ENCODE measurements at places on chromosomes 7 and 10.

GRCh38 chr7:25171516-25171915 lies 46.5 kb upstream of the CYCS start:
- DNase-seq = no peak

DNA sequence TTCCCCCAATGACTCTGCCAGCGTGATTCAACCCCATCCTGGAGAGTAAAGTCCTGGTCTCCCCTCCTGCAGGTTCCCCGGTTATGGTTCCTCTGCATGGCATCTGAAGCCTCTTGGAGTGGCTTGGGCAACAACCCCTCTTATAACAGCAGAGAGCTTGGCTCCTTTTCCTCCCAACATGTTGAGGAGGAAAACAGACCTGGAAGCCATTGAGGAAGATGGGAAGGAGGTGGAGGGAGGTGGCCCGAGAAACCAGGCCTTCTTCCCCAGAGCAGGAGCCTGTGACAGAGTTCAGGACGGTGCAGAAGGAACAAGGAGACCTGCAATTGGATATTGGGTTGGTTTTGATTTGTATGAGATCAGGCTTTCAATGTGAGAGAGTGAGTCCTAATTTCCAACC lies 184.0 kb upstream of the ADCY1 start:
- DNase-seq = no peak

DNA sequence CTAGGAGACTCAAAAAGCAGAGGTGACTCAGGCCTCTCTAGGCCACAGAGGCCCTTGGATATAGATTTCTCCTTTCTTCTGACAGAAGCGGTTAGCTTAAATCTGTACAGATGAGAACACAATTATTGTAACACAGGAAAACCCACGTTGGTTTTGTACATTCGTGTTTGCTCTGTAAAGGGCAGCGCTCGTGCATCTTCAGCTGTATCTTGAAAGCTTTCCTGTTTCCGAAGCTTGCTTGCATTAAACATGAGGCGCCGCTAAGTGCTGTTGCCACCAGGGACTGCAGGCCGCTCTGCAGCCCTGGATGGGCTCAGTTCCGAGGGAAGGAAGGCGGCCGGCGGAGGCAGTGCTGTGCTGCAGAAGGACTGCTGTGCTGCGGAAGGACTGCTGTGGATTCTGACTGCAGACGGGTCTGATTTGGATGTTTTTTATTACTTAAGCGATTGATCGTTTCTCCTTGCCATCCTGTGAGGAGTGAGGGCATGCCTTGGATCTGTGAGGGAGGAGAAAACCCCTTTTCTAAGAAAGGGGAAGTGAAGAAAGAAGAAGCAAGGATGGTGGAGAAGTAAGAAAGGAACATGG lies 53.3 kb downstream of the FHIP2A start:
- no peak for DNase-seq

DNA sequence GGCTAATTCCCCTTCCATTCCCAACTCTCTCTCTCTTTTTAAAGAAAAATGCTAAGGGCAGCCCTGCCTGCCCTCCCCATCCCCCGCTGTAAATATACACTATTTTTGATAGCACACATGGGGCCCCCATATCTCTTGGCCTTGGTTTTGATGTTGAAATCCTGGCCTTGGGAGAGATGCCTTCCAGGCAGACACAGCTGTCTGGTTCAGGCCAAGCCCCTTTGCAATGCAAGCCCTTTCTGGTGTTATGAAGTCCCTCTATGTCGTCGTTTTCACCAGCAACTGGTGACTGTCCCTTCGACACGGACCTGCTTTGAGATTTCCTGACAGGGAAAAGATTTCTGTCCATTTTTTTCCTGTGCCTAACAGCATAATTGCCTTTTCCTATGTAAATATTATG lies 3.0 kb downstream of the ADRA2A start:
- no peak for DNase-seq

- peak; percentile 78 for DNase-seq
Measured at GRCh38 chr7:114645451-114645850, 230.8 kb downstream of the FOXP2 start.

GRCh38 chr10:85008488-85009184 lies 680.2 kb downstream of the CCSER2 start:
- DNase-seq = no peak

- no peak for DNase-seq
Measured at GRCh38 chr10:58070956-58071355, 196.7 kb downstream of the IPMK start.

- DNase-seq = no peak
Measured at GRCh38 chr7:24741679-24742505, 15.4 kb downstream of the GSDME start.

GRCh38 chr10:61346796-61347413 lies 106.3 kb downstream of the TMEM26 start:
- no peak for DNase-seq

GRCh38 chr10:81008726-81009125 lies 471.0 kb downstream of the SH2D4B start:
- DNase-seq = no peak

GRCh38 chr10:105253515-105254212 lies 612.6 kb downstream of the SORCS3 start:
- DNase-seq = no peak

DNA sequence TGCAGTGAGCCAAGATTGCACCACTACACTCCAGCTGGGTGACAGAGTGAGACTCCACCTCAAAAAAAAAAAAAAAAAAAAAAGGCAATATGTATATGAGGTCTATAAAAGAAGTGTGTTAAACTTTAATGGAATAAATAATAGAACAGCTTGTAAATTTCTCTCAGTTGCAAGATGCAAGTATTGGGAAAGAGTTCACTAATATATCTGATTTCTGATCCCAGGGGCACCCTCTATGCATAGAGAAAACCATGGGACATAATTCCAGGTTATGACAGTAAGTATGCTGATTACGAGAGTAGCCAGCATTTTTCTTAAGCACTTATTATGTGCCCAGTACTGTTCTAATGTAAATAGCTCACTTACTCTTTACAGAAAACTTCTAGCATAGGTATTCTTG lies 66.1 kb upstream of the AFAP1L2 start:
- no peak for DNase-seq

GRCh38 chr7:23276376-23276775 lies 22.8 kb upstream of the MALSU1 start:
- DNase-seq = no peak

- DNase-seq = no peak
Measured at GRCh38 chr7:1823376-1824150, 153.5 kb downstream of the ELFN1 start.

GRCh38 chr10:34200355-34200901 lies 614.7 kb downstream of the PARD3 start:
- DNase-seq = no peak

DNA sequence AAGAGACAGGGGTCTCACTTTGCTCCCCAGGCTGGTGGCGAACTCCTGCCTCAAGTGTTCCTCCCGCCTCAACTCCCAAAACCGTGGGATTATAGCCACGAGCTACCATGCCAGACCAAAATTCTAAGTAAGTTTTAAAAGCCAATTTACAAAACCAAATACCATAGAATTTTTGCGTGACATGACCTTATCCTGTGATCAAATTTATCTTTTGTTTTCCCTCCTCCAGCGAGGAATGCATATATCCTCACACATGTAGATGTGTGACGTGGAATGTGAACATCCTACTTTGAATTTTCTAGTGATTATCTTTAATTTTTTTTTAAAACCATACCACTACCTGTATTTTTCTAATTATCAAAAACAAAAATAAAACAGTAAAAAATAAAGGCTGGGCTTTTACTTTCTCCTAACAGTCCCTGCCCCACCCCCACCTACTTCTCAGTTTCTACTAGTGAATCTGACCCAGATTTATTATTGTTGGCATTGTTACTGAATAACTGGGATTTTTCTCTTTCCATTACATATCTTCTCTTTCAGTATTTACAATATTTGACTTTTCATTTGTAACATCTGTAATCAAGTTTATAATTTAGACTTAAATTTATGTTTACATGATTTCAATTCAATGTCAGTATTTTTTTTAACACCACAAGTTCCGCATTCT lies 26.0 kb downstream of the CYTH3 start:
- DNase-seq = no peak

DNA sequence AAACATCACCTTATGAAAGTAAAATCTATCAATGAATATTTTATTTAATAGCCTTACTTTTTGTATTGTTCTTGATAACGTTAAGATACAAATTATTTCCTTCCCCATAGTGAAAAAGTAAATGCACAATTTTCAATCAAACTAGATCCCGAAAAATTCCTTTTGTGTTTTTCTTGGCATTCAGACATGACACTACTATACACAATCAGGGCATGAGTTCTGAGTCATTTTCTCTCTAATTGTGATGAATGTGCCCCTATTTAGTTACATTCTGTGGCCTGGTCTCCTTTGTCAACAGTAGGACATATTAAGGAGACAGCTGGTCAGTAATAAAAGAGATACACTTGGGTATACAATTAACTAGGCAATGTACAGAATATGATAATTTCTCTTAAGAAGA lies 19.8 kb downstream of the COL1A2 start:
- peak; percentile 78 for DNase-seq

DNA sequence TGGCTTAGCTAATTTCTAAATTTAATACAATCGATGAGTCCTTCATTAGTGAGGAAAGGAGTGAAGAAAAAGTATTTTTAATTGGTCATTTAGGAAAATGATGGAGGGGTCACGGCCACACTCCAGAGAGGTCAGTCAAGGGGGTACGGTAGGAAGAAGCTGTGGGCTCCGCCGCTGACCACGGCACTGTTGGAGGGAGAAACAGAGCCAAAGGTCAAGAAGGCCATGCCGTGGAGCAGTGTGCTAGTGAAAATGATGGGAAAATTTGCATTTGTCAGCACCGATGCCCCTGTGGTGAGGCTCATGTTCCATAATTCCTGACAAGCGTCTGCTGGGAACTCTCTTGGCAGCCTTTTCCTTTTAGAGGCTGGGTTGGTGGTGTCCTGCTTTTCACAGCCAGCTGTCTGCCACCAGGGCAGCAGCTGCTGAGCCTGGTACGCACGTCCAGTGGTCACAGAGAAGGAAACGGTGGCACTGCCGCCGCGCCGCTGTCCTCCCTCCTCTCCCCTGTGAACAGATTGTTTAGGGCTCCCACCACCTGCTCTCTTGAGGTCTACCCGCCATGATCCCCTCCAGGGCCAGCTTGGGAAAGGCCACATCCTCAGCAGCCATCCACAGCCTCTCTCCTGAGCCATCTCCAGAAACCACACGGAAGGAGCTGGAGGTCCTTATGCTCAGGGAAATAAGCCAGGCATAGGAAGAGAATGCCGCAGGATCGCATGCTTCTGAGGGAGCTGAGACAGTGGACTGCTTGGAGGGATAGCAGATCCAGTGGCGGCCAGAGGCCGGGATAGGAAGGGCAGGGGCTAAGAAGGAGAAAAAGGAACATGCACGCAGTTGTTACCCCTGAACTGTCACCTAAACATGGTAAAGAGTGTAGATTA lies 263.7 kb upstream of the PPP2R2D start:
- DNase-seq = no peak

DNA sequence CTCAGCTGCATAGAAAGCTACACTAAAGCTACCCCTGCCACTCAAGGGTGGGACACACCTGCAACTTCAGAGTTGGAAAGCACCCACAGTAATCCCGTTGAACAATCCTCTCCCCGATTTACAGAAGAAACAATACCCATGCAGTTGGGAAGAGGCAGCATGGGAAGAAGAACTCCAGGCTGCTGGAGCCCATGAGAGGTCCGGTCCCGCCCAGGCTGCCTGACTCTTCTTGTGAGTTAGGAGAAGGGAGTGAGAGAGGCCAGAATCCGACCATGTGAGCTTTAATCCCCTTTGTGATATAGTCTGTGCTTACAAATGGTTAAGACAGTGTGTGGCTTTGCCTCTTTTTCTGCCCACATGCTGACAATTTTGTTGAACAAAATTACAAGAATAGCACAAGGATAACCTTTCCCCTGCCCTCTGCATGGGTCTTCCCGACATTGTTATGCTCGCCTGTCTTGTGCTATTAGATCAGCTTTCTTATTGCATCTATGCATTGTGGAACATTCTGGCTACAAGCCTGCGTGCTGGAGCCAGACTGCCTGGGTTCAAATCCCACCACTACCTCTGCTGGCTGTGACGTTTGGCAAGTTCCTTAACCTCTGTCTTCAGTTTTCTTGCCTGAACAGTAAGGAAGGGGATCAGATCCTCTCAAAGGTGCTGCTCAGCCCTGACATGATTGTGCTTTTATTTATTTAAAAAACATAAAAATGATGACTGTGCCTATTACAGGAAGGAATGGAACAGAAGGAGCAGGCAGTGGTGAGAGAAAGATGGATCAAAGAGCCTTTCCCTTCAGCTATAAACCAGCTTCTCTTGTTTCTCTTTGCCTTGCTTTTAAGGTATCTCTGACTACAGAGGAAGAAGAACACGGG lies 56.0 kb downstream of the BPGM start:
- no peak for DNase-seq

DNA sequence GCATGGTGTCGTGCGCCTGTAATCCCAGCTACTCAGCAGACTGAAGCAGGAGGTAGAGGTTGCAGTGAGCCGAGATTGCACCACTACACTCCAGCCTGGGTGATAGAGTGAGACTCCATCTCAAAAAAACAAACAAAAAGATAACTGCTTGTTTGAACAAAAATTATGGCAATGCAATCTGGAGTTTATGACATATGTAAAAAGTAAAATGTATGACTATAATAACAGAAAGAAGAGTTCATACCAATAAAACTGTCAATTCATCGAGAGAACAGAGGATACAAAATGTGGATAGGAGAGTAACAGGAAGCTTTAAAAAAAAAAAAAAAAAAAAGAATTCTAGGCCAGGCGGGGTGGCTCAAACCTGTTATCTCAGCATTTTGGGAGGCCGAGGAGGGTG lies 19.2 kb downstream of the SLC25A16 start:
- DNase-seq = no peak

- DNase-seq = no peak
Measured at GRCh38 chr7:134071355-134072331, 55.5 kb upstream of the LRGUK start.

DNA sequence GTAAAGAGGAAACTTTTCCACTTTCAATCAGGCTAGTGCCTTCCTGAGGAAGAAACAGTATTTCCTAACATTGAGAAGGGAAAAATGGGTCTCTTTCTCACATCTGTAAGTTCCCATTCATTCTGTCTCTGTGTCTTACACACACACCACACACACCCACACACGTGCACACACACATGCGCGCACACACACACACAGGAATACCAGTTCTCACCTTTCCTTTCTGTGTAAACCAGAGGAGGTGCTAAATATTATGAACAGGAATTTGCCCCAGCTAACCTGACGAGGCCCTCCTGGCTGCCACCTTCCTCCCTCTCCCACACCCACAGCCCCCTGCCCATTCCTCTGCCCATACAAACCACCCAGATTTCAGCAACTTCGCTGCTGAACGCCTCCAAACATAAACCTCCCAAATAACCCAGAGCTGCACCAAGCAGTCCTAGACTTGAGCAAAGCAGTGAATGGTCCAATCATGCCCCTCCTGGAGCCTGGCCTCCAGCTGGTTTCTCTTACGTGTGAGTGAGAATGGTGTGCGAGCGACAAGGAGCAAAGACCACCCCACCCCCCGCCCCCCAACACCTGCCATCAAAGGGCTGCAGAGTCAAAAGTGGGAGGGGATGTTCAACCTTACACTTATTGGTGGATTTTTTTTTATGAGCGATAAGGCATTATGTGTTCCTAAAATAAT lies 190.5 kb downstream of the HECW1 start:
- DNase-seq = no peak

GRCh38 chr7:74023092-74023536 lies 4.9 kb upstream of the ELN start:
- DNase-seq = no peak

Measured in NCI-H1930 (cell line).